ENCODE measurements at places on chromosomes 6 and 20. TPM values are rescaled to one million over a fixed set of nuclear protein-coding genes. Genes with fewer than 3 reads are reported as not detected.

DNA sequence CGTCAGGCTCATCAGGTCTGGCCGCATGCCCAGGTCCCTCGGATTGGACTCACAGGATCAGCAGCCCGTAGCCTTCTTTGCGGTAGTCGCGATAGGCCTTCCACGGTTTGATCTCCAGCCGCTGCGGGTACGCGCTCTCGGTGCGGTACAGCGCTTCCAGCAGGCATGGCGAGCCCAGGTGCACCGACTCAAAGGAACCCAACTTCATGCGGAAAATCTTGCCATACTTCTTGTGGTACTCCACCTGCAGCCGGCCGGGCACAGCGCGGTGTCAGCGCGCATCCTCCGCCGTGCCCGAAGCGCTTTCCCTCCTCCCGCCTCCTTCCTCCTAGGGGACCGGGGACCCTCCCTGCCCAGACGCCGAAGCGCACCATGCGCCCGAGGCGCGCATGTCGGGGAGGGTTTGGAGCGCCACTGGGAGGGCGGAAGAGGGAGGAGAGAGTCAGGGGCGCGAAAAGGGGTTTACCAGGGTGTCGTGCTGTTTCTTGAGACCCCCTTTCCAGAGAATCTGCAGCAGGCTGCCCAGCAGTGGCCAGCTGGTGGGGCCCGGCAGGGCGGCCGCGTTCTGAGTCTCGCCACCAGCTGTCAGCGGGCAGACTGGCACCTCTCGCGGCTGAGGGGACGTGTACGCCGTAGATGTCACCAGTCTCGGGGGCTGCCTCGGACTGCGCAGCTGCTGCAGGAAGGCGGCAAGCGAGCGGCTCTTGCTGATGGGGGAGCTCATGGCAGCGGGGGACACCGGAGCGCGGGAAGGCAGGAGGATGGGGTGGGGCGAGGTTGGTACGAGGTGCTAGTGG, 732 bp downstream of the CYP24A1 start:
- H3K27me3 ChIP-seq = peaks cover 79% of the 10 kb centered on the region
- DNase-seq = no peak
- H3K36me3 ChIP-seq = no peaks in the 10 kb centered on the region

NOX3 gene
- not detected for polyA plus RNA-seq

GRCh38 chr6:32615885-32616532, 21.2 kb upstream of the HLA-DQA1 start:
- no peaks in the 10 kb centered on the region for H3K27me3 ChIP-seq
- H3K27ac ChIP-seq = no peak overlapping the region
- H3K4me3 ChIP-seq = no peak overlapping the region
- peaks cover 2% of the 10 kb centered on the region for H3K36me3 ChIP-seq
- no peaks in the 10 kb centered on the region for H3K4me1 ChIP-seq
- DNase-seq = no peak

- H3K27me3 ChIP-seq = no peaks in the 10 kb centered on the region
- H3K36me3 ChIP-seq = peaks cover 34% of the 10 kb centered on the region
- H3K4me1 ChIP-seq = peaks cover 17% of the 10 kb centered on the region
- DNase-seq = no peak
- H3K4me3 ChIP-seq = no peak overlapping the region
- no peak overlapping the region for H3K27ac ChIP-seq
Measured at GRCh38 chr6:16637635-16638034, 123.6 kb downstream of the ATXN1 start.

DNA sequence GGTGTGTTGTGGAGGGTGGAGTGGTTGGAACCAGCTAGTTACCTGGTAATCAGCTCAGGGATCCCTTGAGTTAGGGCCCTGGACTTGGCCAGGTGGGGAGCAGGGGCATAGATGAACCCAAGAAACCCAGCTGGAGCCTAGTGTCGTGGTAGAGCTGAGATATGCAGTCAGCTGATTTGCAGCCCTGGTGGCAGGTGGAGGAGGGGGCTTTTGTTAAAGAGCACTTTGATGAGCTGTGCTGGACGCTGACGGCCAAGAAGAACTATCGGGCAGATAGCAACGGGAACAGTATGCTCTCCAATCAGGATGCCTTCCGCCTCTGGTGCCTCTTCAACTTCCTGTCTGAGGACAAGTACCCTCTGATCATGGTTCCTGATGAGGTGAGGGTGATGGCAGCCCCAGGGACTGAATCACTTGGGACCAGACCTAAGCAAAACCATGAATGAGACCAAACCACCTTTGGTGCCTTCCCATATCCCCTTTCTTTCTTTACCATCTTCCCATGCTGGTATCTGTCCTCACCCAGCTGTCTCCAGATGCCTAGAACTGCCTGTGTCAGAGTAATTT, 12.7 kb downstream of the DEF6 start:
- DNase-seq = no peak
- peaks cover 86% of the 10 kb centered on the region for H3K4me1 ChIP-seq
- H3K36me3 ChIP-seq = peaks cover 65% of the 10 kb centered on the region
- H3K27me3 ChIP-seq = no peaks in the 10 kb centered on the region

- no peak for DNase-seq
- peak overlapping the region; percentile 89 for H3K4me3 ChIP-seq
- H3K27ac ChIP-seq = peak overlapping the region; percentile 100
- H3K27me3 ChIP-seq = no peaks in the 10 kb centered on the region
Measured at GRCh38 chr20:37526238-37526838, 1.3 kb downstream of the BLCAP start.

IMPG1 gene
- polyA plus RNA-seq = not detected

DNA sequence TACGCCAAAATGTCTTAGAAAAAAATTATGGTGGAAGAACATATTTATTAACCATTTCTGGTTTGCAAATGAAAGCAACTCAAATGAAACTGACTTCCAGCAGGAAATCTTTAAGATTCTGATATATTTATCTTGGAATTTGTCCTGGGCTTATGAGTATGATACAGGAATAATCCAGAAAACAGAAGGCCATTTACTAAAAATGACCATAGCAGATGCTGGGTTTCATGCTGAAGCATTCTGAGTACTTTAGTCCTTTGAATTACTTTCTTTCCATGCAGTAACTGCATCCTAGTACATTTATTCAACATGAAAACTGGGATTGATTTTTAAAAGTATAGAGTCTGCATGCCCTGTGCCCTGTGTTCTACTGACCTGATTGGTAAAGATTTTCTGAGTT, 172.4 kb downstream of the CLVS2 start:
- no peaks in the 10 kb centered on the region for H3K4me1 ChIP-seq
- no peak overlapping the region for H3K4me3 ChIP-seq
- H3K27me3 ChIP-seq = no peaks in the 10 kb centered on the region
- H3K36me3 ChIP-seq = no peaks in the 10 kb centered on the region

DNA sequence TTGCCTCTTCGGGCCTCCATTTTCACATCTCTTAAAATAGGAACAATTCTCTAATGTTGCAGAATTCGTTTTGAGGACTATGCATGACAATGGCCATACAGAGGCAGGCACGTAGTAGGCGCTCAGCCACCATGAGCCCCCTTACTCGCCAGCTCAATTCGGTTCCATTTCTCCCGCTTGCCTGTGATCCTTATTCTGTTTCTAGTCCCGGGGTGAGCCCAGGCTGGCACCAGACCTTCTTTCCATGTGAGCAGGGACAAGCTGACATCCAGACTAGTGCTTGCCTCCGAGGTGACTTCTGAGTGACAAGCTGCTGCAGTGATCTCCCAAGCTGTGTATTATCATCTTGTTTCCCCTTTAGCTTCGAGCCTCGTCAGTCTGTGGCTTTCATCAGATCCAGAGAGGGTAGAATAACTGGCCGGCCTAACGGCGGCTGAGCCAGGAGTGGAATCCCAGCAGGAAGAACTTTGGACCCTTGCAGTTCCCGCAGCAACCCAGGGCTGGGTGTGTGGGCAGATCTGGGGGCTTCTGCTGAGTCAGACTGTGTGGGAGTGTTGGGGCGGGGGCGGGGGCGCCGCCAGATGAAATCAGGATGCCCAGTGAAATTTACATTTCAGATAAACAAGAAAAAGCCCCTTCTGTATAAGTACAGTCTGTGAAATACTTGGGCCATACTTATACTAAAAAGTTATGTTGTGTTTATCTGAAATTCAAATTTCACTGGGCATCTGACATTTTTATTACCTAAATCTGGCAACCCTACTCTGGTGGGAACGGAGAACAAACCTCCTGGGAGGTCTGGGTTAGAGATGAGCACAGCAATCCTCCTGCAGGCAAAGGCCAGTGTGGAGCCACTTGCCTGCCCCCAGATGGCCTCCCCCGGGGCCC, 10.9 kb downstream of the BANF2 start:
- no peaks in the 10 kb centered on the region for H3K4me1 ChIP-seq
- no peak overlapping the region for H3K27ac ChIP-seq
- DNase-seq = no peak
- H3K4me3 ChIP-seq = no peak overlapping the region
- H3K36me3 ChIP-seq = no peaks in the 10 kb centered on the region

GRCh38 chr20:7585126-7585679, 355.1 kb downstream of the HAO1 start:
- no peak for DNase-seq
- no peak overlapping the region for H3K4me3 ChIP-seq
- no peak overlapping the region for H3K27ac ChIP-seq
- no peaks in the 10 kb centered on the region for H3K27me3 ChIP-seq
- H3K4me1 ChIP-seq = no peaks in the 10 kb centered on the region
- H3K36me3 ChIP-seq = no peaks in the 10 kb centered on the region

SLC16A10 gene
- polyA plus RNA-seq = 27.7 TPM

- no peaks in the 10 kb centered on the region for H3K36me3 ChIP-seq
- H3K4me1 ChIP-seq = no peaks in the 10 kb centered on the region
- no peak overlapping the region for H3K4me3 ChIP-seq
- H3K27me3 ChIP-seq = no peaks in the 10 kb centered on the region
- DNase-seq = no peak
Measured at GRCh38 chr6:166855416-166855815, 100.9 kb downstream of the RNASET2 start.

- no peak overlapping the region for H3K27ac ChIP-seq
- H3K27me3 ChIP-seq = no peaks in the 10 kb centered on the region
- H3K4me3 ChIP-seq = peak overlapping the region; percentile 29
- H3K4me1 ChIP-seq = peaks cover 12% of the 10 kb centered on the region
Measured at GRCh38 chr20:63687419-63688178, 8.9 kb upstream of the TNFRSF6B start.

All from naive thymus-derived CD8-positive, alpha-beta T cell (primary cell).